Kidney tubule cell (primary cell): ENCODE measurements at places on chromosomes 5 and 9.
A peak's percentile ranks its signal among the peaks of the same experiment; 100 is the strongest.

- peak; percentile 79 for DNase-seq
Measured at GRCh38 chr5:170483701-170484458, 19.9 kb upstream of the KCNIP1 start.

DNA sequence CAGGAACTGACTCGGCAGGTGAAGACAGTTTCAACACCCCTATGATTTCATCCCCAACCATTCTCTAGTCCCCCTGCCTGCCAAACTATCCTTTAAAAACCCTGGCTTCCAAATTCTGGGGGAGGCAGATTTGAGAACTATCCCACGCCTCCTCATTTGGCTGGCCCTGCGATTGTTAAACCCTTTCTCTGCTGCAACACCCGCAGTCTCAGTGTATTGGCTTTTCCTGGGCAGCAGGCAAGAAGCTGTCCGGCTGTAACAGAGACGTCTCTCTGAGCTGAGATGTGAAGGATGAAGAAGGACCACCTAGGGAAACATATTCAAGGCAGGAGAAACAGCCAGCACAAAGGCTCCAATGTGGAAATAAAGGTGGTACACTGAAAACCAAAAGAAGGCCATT is 6.6 kb downstream of the ST6GALNAC6 start:
- no peak for DNase-seq

- peak; percentile 6 for DNase-seq
Measured at GRCh38 chr5:129541648-129542251, 81.7 kb downstream of the ADAMTS19 start.

- DNase-seq: no peak
Measured at GRCh38 chr9:78397045-78397444, 100.1 kb downstream of the PSAT1 start.

DNA sequence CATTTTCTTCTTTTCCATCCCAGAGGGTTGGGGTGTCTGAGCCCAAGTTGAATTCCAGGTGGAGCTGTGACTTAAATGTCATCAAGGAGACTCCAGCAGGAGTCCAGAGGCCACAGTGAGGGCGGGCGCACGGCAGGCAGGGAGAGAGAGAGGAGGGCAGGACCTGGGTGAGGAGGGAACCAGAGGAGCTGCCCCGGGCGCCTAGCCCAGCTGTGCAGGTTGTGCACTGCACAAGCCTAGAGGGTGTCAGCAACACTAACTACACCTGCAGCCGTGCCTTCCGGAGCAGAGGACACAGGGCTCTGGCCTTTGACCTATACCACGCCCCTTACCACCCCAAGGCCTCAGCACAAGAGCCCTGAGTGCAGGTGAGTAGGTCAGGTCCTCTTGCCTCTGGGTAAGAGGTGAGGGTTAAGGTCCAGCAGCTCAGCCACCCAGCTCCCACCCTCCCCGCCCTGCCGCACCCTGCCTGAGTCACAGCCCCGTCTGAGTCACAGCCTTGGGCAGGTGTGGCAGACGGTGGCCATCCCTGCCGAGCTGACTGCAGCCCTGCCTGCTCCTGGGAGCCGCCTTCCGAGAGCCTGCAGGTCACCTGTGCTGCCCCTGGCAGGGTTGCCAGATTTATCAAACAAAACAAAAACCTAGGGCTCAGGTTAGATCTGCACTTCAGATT is 6.4 kb upstream of the AGPAT2 start:
- peak; percentile 88 for DNase-seq

GRCh38 chr5:126819253-126819652 is 42.3 kb downstream of the LMNB1 start:
- no peak for DNase-seq

DNA sequence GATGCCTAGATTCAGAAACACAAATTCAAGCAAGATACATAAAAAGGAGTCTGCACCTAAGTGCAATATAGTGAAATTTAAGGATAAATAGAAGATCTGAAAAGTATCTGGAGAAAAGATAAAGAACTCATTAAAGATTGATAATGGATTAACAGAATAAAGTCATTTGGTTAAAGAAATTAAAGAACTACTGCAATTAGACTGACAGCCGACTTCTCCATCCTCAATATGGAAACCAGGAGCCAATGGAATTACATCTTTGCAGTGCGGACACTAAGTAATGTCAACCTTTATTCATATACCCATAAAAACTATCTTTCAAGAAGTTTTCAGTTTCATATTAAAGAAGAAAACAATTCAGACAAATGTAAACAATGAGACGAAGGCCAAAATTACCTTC is 81.0 kb downstream of the MRPL36 start:
- no peak for DNase-seq
